ENCODE measurements at places on chromosomes 13 and 19. TPM values are rescaled to one million over a fixed set of nuclear protein-coding genes. Genes with fewer than 3 reads are reported as not detected.

GRCh38 chr19:56266051-56266450 lies 6.5 kb upstream of the EDDM13 start:
- DNase-seq = no peak

DNA sequence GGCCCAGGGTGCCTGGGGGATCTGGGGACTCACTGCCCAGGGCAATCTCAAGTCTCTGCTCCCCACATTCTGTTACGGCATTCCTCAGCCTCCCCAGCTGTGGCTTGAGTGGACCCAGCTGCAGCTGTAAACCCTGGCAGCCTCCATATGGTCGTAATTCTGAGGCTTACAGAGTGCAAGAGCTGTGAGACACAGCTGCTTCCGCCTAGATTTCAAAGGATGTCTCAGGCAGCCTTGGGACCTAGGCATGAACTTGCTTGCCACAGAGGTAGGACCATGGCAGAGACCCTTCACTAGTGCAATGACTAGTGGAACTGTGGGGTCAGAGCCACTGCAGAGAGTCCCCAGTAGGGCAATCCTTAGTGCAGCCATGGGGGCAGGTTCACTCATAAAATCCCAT lies 297.5 kb downstream of the ENOX1 start:
- no peak for DNase-seq

Gene TTYH1
- 3.9 TPM for polyA plus RNA-seq

- DNase-seq = no peak
These were observed 589.9 kb downstream of the PCDH9 start for GRCh38 chr13:66640231-66640630.

Gene ZNF93
- polyA plus RNA-seq = 11.5 TPM

Gene PSPC1
- polyA plus RNA-seq = 46.5 TPM
